ENCODE measurements at places on chromosomes 11 and 22.

DNA sequence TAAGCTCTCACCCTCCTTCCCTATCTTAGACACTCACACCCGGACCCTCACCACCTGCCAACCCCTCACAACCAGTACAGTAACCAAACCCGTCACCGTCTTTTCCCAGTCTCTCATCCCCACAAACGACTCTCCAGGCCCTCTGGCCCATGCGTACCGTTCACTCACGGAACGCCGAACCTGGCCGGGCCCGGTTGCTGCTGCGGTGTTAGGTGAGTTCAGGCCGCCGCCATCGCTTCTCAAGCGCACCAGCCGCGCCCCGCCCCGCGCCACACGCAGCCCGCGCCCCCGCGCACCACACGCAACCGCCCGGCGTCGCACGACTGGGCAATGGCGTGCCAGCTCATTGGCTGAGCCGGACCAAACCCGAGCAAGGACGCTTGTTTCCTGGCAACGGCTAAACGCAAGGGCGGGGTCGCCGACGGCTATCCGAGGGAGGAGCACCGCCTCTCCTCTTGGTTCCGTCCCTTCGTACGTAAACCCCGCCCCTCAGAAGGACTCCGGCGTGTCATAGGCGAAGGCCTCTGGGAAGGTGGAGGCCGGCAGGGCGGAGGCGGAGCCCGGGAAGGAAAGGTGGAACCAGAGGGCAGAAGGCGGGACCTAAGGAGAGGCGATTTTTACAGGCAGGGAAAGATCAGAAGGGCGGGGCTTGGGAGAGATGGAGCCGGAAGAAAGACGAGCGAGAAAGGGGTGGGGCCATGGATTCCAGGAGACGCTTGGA lies at the start of gene FHIP1B:
Gene FHIP1B (minus strand): TSS at position 250 of the 721 bp plus-strand sequence. CDS start 10,120 bp downstream, outside the sequence.
- peak; percentile 97 for DNase-seq

- DNase-seq, result no peak
These were observed 29.8 kb upstream of the TTLL12 start for GRCh38 chr22:43216738-43217137.

- DNase-seq, result no peak
These were observed 40.5 kb downstream of the PITPNB start for GRCh38 chr22:27878541-27878940.

DNA sequence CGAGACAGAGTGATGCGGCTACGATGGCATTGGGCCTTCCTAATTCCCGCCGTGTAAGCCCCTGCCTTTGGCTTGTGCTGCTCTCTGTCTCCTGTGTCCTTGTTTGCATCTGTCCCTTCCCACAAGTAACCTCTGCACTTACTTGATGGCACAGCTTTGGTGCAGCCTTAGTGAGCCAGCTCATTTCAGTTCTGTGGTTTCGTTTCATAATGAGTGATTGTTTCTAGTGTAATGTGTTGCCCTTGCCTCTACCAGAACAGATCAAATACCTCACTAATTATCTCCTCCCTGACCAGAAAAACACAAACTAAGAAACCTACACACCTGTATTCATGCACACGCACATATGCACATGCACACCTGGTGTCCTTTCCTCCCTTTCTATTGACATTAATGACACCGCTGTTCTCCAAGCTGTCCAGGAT lies 58.8 kb downstream of the GRK3 start:
- no peak for DNase-seq

- no peak for DNase-seq
These were observed 73.1 kb downstream of the CDKN1C start for GRCh38 chr11:2812371-2812991.

DNA sequence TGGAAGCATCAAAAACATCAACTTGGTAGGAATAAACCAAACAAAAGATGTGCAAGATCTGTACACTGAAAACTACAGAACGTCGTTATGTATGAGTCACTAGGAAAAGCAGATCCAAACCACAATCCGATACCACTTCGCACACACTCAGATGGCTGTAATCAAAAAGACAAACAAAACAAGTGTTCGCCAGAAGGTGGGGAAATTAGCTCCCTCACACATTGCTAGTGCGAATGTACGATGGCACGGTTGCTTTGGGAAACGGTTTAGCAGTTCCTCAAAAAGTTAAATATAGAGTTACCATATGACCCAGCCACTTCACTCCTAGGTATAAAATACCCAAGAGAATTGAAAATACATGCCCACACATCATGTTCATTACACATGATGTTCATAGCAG lies 14.8 kb upstream of the CARD10 start:
- peak; percentile 93 for DNase-seq

GRCh38 chr11:111448414-111448813 lies 63.8 kb downstream of the BTG4 start:
- DNase-seq, result no peak

GRCh38 chr22:46703996-46704370 lies 34.1 kb downstream of the CERK start:
- DNase-seq, result no peak

- no peak for DNase-seq
These were observed 331.9 kb upstream of the NARS2 start for GRCh38 chr11:78906566-78906965.

DNA sequence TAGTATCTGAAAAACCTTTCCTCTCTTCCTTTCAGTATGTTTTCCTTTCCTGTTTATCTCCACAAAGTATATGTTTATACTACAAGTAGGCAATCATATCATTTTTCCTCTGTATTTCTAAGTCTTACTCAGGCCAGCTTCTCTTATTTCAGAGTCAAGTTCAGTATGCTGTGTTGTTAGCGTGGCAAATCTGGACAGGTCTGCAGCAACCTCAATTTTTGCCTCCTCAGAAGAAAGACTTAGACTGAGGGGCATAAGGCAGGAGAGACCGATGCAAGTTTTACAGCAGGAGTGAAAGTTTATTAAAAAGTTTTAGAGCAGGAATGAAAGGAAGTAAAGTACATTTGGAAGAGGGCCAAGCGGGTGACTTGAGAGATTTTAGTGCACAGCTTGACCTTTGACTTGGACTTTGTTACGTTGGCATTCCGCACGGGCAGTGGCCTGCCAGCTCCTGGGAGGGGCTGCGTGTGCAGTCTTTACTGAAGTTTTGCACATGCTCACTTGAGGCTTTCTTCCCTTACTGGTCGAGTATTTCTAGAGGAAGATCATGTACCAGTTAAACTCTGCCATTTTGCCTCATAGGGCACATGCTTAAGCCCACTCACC lies 343.2 kb downstream of the NTM start:
- DNase-seq, result no peak

GRCh38 chr11:120900643-120901042 lies 123.3 kb upstream of the TBCEL start:
- DNase-seq, result no peak

GRCh38 chr22:49362211-49362839 lies 465.3 kb downstream of the BRD1 start:
- DNase-seq, result no peak

DNA sequence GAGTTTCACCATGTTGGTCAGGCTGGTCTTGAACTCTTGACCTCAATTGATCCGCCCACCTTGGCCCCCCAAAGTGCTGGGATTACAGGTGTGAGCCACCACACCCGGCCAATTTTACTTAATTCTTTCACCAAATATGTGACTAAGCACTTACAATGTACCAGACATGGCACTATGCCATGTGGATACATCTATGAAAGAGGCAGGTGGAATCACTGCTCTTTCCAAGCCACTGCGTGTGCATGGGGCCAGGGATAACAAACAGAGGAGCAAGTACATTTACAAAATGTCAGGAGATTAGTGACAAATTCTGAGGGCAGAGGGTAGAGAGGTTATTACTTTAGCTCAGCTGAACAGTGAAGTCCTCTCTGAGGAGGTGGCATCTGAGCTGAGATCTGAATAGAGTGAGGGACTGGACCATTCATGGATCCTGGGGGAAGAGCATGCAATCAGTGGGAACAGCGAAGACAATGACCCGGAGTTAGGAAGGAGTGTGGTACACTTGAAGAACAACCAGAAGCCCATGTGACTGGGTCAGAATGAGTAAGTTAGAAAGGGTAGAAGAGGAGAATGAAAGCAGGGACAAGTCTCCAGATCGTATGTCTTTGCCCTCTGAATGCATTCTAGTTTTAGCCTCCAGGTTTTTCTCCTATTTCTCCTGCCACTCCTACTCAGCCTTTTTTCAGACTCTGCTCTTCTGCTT lies 38.3 kb upstream of the GRAMD1B start:
- DNase-seq, result no peak

- DNase-seq, result peak; percentile 65
These were observed 68.7 kb upstream of the ASPHD2 start for GRCh38 chr22:26360169-26360885.

- DNase-seq, result no peak
These were observed 20.8 kb downstream of the BID start for GRCh38 chr22:17753401-17753989.

DNA sequence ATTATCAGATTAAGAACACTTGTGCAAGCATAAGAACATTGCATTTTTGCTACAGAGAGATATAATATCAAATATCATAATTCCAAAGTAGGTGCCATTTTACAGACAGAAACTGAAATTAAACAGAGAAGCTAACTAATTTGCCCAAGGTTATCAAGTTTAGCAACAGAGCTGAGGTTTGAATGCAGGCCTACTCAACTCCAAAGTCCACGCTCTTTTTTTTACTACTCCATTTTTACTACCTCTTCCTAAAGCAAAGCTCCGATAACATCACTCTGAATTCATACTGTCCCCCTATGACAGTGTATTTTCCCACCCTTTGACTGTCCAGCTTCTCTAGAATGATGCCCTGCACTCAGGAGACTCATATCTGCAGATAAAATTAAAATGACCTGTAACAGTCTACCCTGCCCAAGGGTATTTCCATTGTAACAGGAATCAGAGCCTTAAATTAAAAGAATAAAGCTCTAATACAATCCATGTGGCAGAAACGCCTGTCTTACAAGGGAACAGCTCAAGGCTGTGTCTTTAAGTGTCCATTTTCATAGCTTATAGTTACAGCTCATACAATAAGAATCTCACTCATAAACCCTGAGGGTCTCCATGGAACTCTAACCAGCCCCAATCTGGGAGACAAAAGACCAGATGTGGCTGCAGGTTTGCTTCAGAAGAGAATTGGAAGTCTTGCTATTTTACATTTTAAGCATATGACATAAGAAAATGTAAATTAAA lies 36.8 kb downstream of the ALG9 start:
- no peak for DNase-seq

- no peak for DNase-seq
These were observed 864.5 kb downstream of the NTM start for GRCh38 chr11:132234878-132235277.

- no peak for DNase-seq
These were observed 80.7 kb downstream of the RBFOX2 start for GRCh38 chr22:35947794-35948425.
